ENCODE measurements at places on chromosomes 16 and 17.
A peak's percentile ranks its signal among the peaks of the same experiment; 100 is the strongest.

- DNase-seq = no peak
- no peak overlapping the region for H3K27ac ChIP-seq
- no peak overlapping the region for H3K4me3 ChIP-seq
- no peaks in the 10 kb centered on the region for H3K27me3 ChIP-seq
Observed at GRCh38 chr17:76528528-76529223, 8.8 kb downstream of the CYGB start.

DNA sequence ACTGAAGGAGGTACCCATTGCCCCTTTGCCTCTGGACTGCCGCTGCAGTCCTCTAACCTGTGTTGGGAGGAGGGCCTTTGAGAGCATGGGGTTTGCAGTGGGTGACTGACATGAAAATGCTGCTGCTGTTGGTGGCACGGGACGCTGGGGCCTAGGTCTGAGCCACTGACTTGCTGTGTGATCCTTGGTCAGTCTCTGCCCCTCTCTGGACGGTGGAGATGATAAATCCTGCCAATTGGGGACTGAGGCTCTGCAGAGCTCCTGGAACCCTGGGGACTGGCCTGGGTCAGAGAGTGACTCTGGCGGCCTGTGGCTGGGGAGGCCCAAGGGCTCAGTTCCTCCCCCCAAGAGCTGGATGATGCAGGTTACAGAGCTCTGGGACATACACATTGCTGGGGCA lies 6.1 kb upstream of the PYDC1 start:
- no peaks in the 10 kb centered on the region for H3K36me3 ChIP-seq
- H3K4me1 ChIP-seq = no peaks in the 10 kb centered on the region
- no peak overlapping the region for H3K4me3 ChIP-seq
- H3K27me3 ChIP-seq = peaks cover 13% of the 10 kb centered on the region
- H3K27ac ChIP-seq = no peak overlapping the region

DNA sequence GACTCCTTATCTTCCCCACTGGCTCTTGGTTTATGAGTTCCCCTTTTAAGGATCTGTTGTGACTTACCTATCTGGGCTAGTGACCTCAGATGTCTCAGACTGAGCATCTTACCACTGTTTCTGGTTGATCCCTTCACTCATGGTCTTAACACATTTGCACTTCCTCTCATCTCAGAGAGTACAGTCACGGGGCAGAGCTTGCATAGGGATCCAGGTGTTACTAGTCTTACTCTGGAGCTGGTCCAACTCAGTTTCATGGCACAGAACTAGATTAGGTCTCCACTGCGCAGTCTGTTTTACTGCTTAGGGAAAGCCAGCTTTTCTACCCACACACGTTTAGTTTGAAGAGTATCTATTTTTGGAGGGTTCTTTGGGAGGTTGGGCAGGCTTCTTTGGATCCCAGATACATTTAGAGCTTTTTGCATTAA lies 10.2 kb downstream of the GABARAPL2 start:
- no peak for DNase-seq
- peaks cover 20% of the 10 kb centered on the region for H3K4me1 ChIP-seq

DNA sequence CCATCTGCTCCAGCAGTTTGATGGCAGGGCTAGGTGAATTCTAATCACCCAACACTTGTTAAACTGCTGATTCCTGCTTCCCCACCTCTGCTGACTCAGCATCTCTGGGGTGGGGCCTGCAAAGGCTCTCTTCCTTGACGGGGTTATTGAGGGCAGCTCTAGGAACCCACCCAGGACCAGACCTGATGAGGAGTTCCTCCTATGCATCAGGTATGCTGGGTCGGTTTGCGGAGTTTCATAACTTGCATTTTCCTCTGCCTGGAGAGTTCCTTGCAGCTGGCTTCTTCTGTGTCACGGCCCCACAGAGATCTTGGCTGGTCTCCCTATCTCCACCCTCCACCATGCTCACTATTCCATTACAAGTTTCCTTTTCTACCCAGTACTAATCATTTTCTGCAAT lies 93.4 kb upstream of the CCL2 start:
- H3K36me3 ChIP-seq = no peaks in the 10 kb centered on the region
- no peak overlapping the region for H3K4me3 ChIP-seq
- no peak overlapping the region for H3K27ac ChIP-seq
- DNase-seq = no peak
- H3K27me3 ChIP-seq = peaks cover 38% of the 10 kb centered on the region

GRCh38 chr17:51997723-51998122 lies 160.8 kb downstream of the CA10 start:
- no peak overlapping the region for H3K4me3 ChIP-seq
- no peaks in the 10 kb centered on the region for H3K4me1 ChIP-seq

DNA sequence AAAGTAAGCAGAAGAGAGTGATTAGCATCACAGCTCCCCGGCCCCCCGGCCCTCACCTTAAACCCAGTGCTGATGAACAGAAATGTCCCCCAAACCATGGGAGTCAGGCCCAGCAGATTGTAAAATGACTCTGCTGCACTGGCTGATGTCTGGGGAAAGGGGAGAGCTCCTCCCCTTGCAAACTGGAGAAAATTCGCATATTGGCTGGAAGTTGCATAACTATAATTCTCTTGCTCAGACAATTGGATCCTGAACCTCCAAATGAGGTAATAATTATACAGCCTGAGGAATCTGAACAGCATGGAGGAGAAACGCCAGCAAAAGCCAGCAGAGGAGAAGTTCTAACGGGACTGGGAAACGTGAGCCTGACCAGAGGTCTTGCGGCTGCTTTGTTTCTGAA lies 109.7 kb downstream of the C16orf95 start:
- no peak overlapping the region for H3K27ac ChIP-seq
- no peak overlapping the region for H3K4me3 ChIP-seq
- no peaks in the 10 kb centered on the region for H3K27me3 ChIP-seq
- no peak for DNase-seq
- no peaks in the 10 kb centered on the region for H3K4me1 ChIP-seq

DNA sequence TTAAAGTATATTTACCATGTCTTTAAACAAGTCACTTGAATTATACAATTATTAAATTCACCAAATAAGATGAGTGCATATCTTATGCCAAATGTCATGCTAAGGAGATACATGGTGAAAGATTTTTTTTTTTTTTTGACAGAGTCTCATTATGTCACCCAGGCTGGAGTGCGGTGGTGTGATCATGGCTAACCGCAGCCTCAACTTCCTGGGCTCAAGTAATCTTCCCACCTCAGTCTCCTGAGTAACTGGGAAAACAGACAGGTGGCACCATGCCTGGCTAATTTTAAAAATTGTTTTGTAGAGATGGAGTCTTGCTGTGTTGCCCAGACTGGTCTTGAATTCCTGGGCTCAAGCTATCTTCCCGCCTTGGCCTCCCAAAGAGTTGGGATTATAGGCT lies 149.0 kb upstream of the GOT2 start:
- DNase-seq = no peak
- peaks cover 7% of the 10 kb centered on the region for H3K27me3 ChIP-seq
- H3K27ac ChIP-seq = no peak overlapping the region
- H3K36me3 ChIP-seq = no peaks in the 10 kb centered on the region
- no peaks in the 10 kb centered on the region for H3K4me1 ChIP-seq

- H3K27ac ChIP-seq = no peak overlapping the region
- H3K36me3 ChIP-seq = peaks cover 7% of the 10 kb centered on the region
- DNase-seq = no peak
- H3K4me1 ChIP-seq = peaks cover 18% of the 10 kb centered on the region
- no peaks in the 10 kb centered on the region for H3K27me3 ChIP-seq
Observed at GRCh38 chr16:3259836-3260235, 3.4 kb upstream of the MEFV start.

DNA sequence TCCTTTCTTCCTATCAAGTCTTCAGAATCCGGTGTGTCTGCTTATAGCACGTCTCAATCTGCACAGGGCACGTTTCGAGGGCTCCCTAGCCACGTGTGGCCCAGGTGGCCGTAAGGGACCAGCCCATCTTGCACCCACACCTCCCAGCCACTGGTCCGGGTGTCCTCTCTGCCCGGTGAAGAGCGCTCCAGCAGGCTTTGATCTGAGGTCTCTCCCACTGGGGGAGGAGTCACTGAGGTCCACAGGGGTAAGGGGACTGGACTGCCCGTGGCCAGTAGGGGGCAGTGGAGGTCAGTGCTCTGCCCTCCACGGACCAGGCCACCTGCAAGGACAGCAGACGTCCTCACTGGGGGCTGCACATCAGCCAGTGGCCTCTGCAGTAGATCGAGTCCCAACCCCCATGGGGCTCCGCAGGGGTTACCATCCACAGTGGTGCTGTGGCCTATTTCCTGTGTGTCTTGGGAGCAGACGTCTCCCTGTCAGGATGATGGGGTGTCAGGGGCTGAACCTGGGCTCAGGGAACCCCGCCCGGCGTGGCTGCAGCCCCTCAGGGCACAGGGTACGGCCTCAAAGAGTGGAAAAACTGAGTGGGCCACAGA lies 204.1 kb upstream of the CIBAR2 start:
- no peak overlapping the region for H3K4me3 ChIP-seq
- H3K27ac ChIP-seq = no peak overlapping the region
- H3K27me3 ChIP-seq = no peaks in the 10 kb centered on the region
- DNase-seq = peak; percentile 62

- H3K27ac ChIP-seq = no peak overlapping the region
- no peak overlapping the region for H3K4me3 ChIP-seq
- H3K4me1 ChIP-seq = no peaks in the 10 kb centered on the region
- H3K27me3 ChIP-seq = no peaks in the 10 kb centered on the region
- H3K36me3 ChIP-seq = no peaks in the 10 kb centered on the region
- no peak for DNase-seq
Observed at GRCh38 chr16:74268372-74268782, 28.2 kb upstream of the PSMD7 start.

DNA sequence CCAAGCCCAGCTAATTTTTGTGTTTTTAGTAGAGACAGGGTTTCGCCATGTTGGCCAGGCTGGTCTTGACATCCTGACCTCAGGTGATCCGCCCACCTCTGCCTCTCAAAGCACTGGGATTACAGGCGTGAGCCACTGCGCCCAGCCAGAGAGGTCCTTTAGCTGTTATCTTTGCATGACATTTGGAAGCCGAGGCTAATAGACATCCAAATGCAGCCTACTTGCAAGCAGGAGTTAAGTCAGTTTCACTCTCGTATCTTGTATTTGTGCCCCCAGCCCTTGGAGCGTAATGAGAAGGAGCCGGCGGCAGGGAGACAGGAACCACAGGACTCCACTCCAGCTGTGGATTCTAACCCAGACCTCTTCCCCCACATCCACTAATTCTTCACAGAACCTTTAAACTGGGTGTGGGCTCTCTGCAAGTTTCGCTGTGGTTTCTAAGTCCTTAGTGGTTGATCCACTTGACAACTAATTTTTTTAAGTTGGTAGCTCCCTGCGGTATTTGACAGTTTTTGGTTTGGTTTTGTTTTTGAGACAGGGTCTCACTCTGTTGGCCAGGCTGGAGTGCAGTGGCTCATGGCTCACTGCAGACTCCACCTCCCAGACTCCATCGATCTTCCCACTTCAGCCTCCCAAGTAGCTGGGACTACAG lies 3.1 kb upstream of the CYTH1 start:
- DNase-seq = no peak
- no peak overlapping the region for H3K4me3 ChIP-seq
- no peaks in the 10 kb centered on the region for H3K27me3 ChIP-seq
- H3K36me3 ChIP-seq = peaks cover 9% of the 10 kb centered on the region
- H3K27ac ChIP-seq = peak overlapping the region; percentile 1

DNA sequence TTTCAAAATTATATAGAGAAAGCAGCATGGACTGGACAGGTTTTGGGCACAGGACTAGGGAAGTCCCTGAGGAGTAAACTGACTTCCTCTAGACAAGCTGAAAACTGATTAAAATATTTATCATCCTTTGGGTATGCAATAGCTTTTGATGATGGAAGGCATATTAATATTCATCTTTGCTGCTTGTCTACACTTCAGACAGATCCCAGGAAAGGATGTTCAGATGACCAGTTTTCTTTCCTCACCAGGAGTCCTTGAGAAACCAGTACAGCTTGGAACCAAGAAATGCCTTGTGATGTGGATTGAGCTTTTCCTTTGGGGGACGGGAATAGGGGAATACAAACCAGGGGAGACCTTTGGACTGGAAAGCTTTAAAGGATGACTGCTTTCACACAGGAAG lies 195.5 kb downstream of the FTO start:
- peaks cover 5% of the 10 kb centered on the region for H3K36me3 ChIP-seq
- no peaks in the 10 kb centered on the region for H3K27me3 ChIP-seq
- H3K4me1 ChIP-seq = peaks cover 4% of the 10 kb centered on the region
- DNase-seq = no peak

DNA sequence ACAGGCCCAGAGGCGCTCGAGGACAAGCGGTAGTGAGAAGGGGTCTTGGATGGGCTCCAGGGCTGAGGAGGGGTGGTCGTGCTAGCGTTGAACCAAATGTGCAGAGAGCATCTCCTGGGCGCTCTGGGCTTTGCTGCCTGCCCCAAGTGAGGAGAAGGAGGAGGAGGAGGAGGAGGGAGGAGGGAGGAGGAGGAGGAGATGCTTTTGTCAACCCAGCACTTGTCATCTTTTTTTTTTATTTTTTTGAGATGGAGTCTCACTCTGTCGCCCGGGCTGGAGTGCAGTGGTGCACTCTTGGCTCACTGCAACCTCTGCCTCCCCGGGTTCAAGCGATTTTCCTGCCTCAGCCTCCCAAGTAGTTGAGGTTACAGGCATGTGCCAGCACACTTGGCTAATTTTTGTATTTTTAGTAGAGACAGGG lies 59.8 kb downstream of the PGS1 start:
- DNase-seq = no peak
- no peaks in the 10 kb centered on the region for H3K4me1 ChIP-seq
- H3K27me3 ChIP-seq = no peaks in the 10 kb centered on the region
- no peak overlapping the region for H3K27ac ChIP-seq
- no peak overlapping the region for H3K4me3 ChIP-seq

- peaks cover 20% of the 10 kb centered on the region for H3K36me3 ChIP-seq
- no peaks in the 10 kb centered on the region for H3K27me3 ChIP-seq
- H3K4me1 ChIP-seq = peaks cover 66% of the 10 kb centered on the region
- H3K27ac ChIP-seq = no peak overlapping the region
Observed at GRCh38 chr17:66451188-66452149, 149.1 kb downstream of the PRKCA start.

- H3K27ac ChIP-seq = no peak overlapping the region
- no peaks in the 10 kb centered on the region for H3K36me3 ChIP-seq
- DNase-seq = peak; percentile 78
- peaks cover 15% of the 10 kb centered on the region for H3K4me1 ChIP-seq
- no peaks in the 10 kb centered on the region for H3K27me3 ChIP-seq
Observed at GRCh38 chr17:43576563-43577229, 30.6 kb upstream of the ETV4 start.

DNA sequence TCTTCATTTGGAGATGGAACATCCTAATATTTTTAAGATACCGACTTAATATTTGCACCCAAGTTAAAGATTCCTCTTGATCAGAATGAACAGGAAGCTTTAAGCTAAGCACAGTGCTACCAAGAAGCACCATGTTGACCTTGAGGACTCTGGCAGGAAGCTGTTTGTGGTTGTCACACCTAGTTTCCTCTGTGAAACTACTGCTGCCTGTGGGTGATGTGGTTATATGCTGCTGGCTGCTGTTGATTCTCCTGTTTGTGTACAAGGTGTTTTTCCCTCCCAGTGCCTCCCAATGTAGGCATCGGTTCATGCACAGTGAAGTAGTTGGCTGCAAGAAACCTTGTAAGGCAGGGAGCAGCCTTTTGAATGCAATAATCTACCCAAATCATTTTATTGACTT lies 23.4 kb downstream of the RBL2 start:
- peaks cover 59% of the 10 kb centered on the region for H3K36me3 ChIP-seq
- no peaks in the 10 kb centered on the region for H3K27me3 ChIP-seq
- peak overlapping the region; percentile 94 for H3K27ac ChIP-seq
- H3K4me3 ChIP-seq = peak overlapping the region; percentile 57

- H3K4me1 ChIP-seq = peaks cover 10% of the 10 kb centered on the region
- no peak for DNase-seq
- no peak overlapping the region for H3K4me3 ChIP-seq
- peaks cover 8% of the 10 kb centered on the region for H3K36me3 ChIP-seq
- no peaks in the 10 kb centered on the region for H3K27me3 ChIP-seq
Observed at GRCh38 chr16:80968386-80969113, 38.1 kb downstream of the CMC2 start.

GRCh38 chr16:83187405-83187804 lies 560.6 kb downstream of the CDH13 start:
- no peaks in the 10 kb centered on the region for H3K36me3 ChIP-seq
- peaks cover 3% of the 10 kb centered on the region for H3K27me3 ChIP-seq
- no peak overlapping the region for H3K4me3 ChIP-seq
- peak; percentile 48 for DNase-seq
- no peak overlapping the region for H3K27ac ChIP-seq
- H3K4me1 ChIP-seq = peaks cover 2% of the 10 kb centered on the region
